Sigmoid colon (tissue), 7 donors: ENCODE measurements at places on chromosomes 7 and 10. TPM values are rescaled to one million over a fixed set of nuclear protein-coding genes. Genes with fewer than 3 reads are reported as not detected.

- no peak overlapping the region for H3K4me3 ChIP-seq
- H3K4me1 ChIP-seq: no peaks in the 10 kb centered on the region
- no peaks in the 10 kb centered on the region for H3K36me3 ChIP-seq
- DNase-seq: peak; percentile 15
- H3K27ac ChIP-seq: no peak overlapping the region
Measured at GRCh38 chr10:127984945-127985344, 78.0 kb downstream of the PTPRE start.

GRCh38 chr10:63770523-63770922 is 249.3 kb downstream of the REEP3 start:
- DNase-seq: no peak
- no peak overlapping the region for H3K4me3 ChIP-seq
- no peak overlapping the region for H3K27ac ChIP-seq

The DKK1 gene
- total RNA-seq: 2.0 TPM

DNA sequence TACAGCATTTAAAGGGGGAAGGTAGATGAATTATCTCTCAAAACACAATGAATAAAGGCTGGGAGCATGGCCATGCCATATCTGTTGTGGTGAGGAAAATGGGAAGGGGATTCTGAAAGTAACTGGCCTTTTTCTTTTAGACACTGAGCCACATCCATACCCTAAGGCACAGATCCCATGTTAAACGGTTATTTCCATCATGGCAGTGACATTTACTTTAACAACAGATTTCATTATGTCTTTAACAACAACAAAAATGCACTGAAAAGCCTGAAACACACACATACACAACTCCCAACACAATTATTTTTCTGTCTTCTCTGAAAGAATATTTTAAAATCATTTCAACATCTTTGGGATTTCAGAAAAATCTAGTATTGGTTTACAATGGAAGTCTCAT is 176.1 kb upstream of the FZD1 start:
- no peak for DNase-seq
- H3K27me3 ChIP-seq: no peaks in the 10 kb centered on the region
- peaks cover 13% of the 10 kb centered on the region for H3K4me1 ChIP-seq
- no peaks in the 10 kb centered on the region for H3K36me3 ChIP-seq
- no peak overlapping the region for H3K27ac ChIP-seq
- H3K4me3 ChIP-seq: no peak overlapping the region

DNA sequence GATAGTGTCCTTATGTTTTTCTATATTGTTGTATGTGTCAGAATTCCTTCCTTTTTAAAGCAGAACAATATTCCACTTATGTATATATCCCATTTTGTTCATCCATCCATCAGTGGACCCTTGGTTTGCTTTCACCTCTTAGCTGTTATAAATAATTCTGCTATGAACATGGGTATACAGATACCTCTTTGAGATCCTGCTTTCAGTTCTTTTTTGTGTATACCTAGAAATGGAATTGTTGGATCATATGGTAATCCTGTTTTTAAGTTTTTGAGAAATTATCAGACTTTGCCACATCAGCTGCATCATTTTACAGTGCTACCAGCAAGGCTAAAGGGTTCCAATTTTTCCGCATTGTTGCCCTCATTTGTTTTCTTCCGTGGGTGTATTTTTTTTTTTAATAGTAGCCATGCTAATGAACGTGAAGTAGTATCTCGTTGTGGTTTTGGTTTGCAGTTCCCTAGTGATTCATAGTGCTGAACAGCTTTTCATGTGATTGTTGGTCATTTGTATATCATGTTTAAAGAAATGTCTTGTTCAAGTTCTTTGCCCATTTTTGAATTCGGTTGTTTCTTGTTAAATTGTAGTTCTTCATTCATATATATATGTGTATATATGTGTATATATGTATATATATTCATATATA is 87.8 kb downstream of the LCOR start:
- H3K4me3 ChIP-seq: no peak overlapping the region
- no peaks in the 10 kb centered on the region for H3K27me3 ChIP-seq
- H3K36me3 ChIP-seq: no peaks in the 10 kb centered on the region
- H3K27ac ChIP-seq: no peak overlapping the region
- no peaks in the 10 kb centered on the region for H3K4me1 ChIP-seq

DNA sequence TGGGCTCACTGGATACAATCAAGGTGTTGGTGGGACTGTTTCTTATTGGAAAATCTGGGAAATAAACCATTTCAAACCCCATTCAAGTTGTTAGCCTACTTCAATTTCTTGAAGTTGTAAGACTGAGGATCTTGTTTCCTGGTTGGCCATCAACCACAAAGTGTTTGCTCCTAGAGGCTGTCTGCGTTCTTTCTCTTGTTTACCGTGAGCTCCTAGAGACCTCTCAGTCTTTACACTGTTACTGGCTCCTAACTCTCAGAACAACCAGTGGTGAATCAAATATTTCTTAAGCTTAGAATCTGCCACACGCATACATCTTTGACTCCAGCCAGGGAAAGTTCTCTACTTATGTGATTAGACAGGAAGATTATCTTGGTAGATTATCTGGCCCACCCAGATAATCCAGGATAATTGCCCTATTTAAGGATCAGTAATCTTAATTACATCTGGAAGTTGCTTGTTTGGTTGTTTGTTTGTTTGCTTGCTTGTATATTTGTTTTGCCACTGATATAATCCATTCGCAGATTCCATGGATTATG is 798.7 kb downstream of the IPMK start:
- H3K4me3 ChIP-seq: no peak overlapping the region
- no peaks in the 10 kb centered on the region for H3K36me3 ChIP-seq
- no peaks in the 10 kb centered on the region for H3K27me3 ChIP-seq
- H3K4me1 ChIP-seq: no peaks in the 10 kb centered on the region
- no peak overlapping the region for H3K27ac ChIP-seq

The MAT1A gene
- not detected for total RNA-seq

The WDR11 gene
- 42.5 TPM for total RNA-seq

The COL28A1 gene
- 22.8 TPM for total RNA-seq

The NCF1 gene
- total RNA-seq: 3.9 TPM

DNA sequence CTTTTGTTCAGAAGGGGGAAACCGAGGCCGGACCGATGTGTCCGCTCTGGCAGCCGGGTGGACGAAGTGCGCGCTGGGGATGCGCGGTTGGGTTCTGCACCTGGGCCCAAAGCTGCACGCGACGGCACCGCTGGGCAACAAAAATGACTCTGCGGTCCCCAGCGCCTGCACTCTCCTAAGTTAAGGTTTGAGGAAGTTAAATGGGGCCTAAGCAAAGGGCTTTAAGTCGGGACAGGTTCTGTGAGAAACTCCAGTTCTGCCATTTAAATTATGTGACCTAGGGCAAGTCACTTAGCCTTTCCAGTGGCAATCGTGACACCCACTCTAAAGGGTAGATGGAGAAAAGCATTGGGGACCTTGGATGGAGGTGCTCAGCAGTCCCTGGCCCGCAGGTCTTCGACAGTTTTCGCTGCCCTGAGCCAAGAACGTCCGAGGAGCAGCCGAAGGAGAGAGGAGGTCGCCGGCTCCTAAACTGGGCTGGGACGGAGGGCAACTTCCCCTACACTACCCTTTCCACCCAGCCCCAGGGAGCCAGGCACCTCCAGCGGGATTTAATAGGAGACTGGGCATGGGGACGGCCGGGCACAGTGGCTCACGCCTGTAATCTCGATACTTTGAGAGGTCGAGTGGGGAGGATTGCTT is 534 bp upstream of the ACBD5 start:
- peaks cover 16% of the 10 kb centered on the region for H3K4me1 ChIP-seq
- no peaks in the 10 kb centered on the region for H3K27me3 ChIP-seq
- H3K36me3 ChIP-seq: no peaks in the 10 kb centered on the region
- peak overlapping the region; percentile 96 for H3K27ac ChIP-seq

The PON1 gene
- total RNA-seq: 0.16 TPM

GRCh38 chr10:79262959-79263746 is 84.1 kb upstream of the PPIF start:
- no peak overlapping the region for H3K4me3 ChIP-seq
- H3K27me3 ChIP-seq: no peaks in the 10 kb centered on the region
- H3K36me3 ChIP-seq: no peaks in the 10 kb centered on the region
- H3K4me1 ChIP-seq: peaks cover 98% of the 10 kb centered on the region

DNA sequence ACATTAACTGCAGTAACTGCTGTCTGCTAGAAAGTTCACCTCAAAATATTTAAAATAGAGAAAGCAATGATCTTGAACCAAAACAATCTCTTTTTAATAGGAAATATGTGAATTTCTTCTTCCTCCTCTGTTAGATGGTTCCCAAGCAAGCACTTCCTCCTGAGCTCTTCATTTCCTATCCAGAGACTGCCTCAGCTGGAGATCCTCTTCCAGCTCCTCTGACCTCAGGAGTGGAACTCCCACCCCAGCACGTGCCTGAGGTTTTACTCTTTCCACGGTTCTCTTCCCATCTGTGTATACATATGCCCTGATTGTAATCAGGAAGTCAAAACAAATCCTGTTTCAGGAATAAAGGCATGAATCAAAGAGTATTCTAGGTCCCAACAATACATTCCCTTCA is 5.6 kb downstream of the DENND11 start:
- DNase-seq: no peak
- no peak overlapping the region for H3K4me3 ChIP-seq
- no peak overlapping the region for H3K27ac ChIP-seq
- peaks cover 11% of the 10 kb centered on the region for H3K4me1 ChIP-seq

The C1QL3 gene
- 0.36 TPM for total RNA-seq

The OGDHL gene
- 6.1 TPM for total RNA-seq

GRCh38 chr10:93754761-93755160 is 3.0 kb upstream of the LGI1 start:
- DNase-seq: no peak
- H3K27ac ChIP-seq: peak overlapping the region; percentile 54
- H3K4me1 ChIP-seq: peaks cover 74% of the 10 kb centered on the region
- no peaks in the 10 kb centered on the region for H3K36me3 ChIP-seq

DNA sequence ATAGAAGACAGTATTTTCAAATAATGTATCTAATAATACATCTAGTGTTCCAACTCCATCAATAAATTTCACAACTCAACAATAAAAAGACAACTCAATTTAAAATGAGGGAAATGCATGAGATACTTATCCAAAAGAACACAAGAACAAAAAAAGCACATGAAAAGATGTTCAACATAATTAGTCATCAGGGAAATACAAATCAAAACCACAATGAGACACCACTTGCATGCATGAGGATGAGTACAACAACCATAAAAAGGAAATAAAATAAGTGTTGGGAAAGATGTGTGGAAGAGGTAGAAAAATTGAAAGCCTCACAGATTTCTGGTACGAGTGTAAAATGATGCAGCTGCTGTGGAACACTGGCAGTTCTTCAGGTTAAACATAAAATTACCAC is 111.6 kb upstream of the PTPRZ1 start:
- H3K36me3 ChIP-seq: no peaks in the 10 kb centered on the region
- no peaks in the 10 kb centered on the region for H3K4me1 ChIP-seq
- no peak overlapping the region for H3K4me3 ChIP-seq
- H3K27ac ChIP-seq: no peak overlapping the region
- no peak for DNase-seq
- no peaks in the 10 kb centered on the region for H3K27me3 ChIP-seq

GRCh38 chr7:95929710-95930280 is 157.4 kb downstream of the DYNC1I1 start:
- no peaks in the 10 kb centered on the region for H3K4me1 ChIP-seq
- H3K27ac ChIP-seq: no peak overlapping the region
- no peak overlapping the region for H3K4me3 ChIP-seq
- H3K27me3 ChIP-seq: no peaks in the 10 kb centered on the region

The SVIL gene
- total RNA-seq: 1,443 TPM

DNA sequence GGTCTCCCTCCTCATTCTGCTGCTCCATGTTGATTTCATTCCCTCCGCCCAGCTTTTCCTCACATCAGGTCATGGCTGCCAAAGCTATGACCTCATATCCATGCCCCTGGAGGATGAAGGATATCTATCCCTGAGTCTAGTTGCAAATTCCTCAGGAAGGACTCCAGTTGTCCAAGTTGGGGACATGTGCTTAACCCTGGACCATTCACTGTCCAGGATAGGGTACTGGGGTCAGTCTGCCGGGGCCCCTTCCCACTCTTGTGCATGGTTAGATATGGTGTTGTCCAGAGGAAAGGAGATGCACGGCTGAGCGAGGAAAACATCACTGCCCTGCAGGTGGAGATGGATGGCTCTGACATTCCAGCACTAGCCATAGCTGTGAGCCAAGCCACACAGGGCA is 51.9 kb upstream of the COMTD1 start:
- H3K27me3 ChIP-seq: no peaks in the 10 kb centered on the region
- DNase-seq: no peak
- peaks cover 16% of the 10 kb centered on the region for H3K4me1 ChIP-seq
- H3K27ac ChIP-seq: no peak overlapping the region

- H3K27me3 ChIP-seq: no peaks in the 10 kb centered on the region
- no peak overlapping the region for H3K4me3 ChIP-seq
- H3K36me3 ChIP-seq: no peaks in the 10 kb centered on the region
- peak; percentile 54 for DNase-seq
- H3K27ac ChIP-seq: no peak overlapping the region
- H3K4me1 ChIP-seq: peaks cover 37% of the 10 kb centered on the region
Measured at GRCh38 chr7:101829374-101829773, 11.9 kb downstream of the CUX1 start.

- H3K27me3 ChIP-seq: no peaks in the 10 kb centered on the region
- H3K27ac ChIP-seq: no peak overlapping the region
- H3K4me1 ChIP-seq: peaks cover 10% of the 10 kb centered on the region
- peaks cover 89% of the 10 kb centered on the region for H3K36me3 ChIP-seq
- no peak for DNase-seq
Measured at GRCh38 chr7:102412548-102412947, 16.4 kb downstream of the PRKRIP1 start.

DNA sequence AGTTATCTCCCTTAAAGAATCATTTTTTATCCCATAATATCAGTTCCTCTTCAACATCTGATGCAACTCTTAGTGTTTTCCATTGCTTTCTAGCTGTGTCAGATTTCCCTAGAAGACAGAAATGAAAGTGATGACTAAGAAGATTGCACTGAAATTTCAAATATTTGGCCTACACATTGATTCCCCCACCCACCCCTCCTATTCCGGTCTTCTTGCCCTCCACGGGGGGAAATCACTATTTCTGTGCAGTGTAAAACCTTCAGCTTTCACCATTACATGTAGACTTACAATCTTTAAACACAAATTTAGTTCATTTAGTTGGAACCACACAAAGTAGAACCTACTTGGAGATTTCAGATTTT is 63.7 kb upstream of the IL6 start:
- no peaks in the 10 kb centered on the region for H3K36me3 ChIP-seq
- no peaks in the 10 kb centered on the region for H3K27me3 ChIP-seq
- H3K27ac ChIP-seq: no peak overlapping the region
- H3K4me1 ChIP-seq: no peaks in the 10 kb centered on the region

DNA sequence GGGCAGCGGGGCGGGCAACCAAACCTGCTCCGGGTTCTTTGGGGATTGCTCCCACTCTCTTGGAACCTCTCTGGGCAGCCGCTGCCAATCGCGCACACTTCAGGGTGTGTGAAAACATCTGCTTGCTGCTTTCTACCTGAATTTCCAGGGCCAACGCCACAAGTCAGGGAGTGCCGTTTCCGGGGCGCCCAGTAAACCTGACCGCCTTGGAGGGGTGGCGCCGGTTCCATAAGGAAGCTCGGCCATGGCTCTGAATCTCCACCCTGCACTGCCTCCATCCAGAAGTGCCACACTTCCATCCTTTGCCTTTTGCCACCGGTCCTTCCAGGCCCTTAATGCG is 679 bp upstream of the AFAP1L2 start:
- H3K4me1 ChIP-seq: peaks cover 48% of the 10 kb centered on the region
- no peak for DNase-seq
- peaks cover 13% of the 10 kb centered on the region for H3K27me3 ChIP-seq
